ENCODE measurements at places on chromosomes 16 and 17. TPM values are rescaled to one million over a fixed set of nuclear protein-coding genes. Genes with fewer than 3 reads are reported as not detected.
A peak's percentile ranks its signal among the peaks of the same experiment; 100 is the strongest.

The PRKCB gene
- 69.0 TPM for total RNA-seq

GRCh38 chr16:57761301-57761700 lies 25.7 kb downstream of the KATNB1 start:
- DNase-seq: no peak

- DNase-seq: peak; percentile 56
These were observed 9.4 kb downstream of the SNX20 start for GRCh38 chr16:50671644-50672260.

DNA sequence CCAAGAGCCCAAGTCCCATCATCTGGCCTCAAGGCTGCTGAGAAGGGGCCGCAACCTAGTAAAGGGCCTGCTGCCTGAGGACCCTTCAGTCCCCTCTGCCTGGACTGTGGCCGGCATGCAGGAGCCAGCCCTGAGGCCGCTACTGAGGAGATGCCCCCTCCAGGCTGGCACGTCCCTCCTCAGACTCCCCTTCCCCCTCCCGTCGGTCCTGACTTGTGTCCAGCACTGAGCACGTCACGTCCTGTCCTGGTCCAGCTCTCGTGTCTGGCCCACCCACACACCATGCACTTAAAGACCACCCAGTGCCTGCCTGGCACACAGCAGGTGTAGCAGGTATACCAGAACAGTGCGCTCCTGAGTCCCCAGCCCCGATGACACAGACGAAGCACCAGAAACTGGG lies 9.6 kb downstream of the MTHFSD start:
- no peak for DNase-seq

GRCh38 chr16:67163999-67164558 lies 466 bp upstream of the HSF4 start:
- no peak for DNase-seq

The COX6A2 gene
- total RNA-seq: not detected

The GDPD3 gene
- total RNA-seq: 6.4 TPM

DNA sequence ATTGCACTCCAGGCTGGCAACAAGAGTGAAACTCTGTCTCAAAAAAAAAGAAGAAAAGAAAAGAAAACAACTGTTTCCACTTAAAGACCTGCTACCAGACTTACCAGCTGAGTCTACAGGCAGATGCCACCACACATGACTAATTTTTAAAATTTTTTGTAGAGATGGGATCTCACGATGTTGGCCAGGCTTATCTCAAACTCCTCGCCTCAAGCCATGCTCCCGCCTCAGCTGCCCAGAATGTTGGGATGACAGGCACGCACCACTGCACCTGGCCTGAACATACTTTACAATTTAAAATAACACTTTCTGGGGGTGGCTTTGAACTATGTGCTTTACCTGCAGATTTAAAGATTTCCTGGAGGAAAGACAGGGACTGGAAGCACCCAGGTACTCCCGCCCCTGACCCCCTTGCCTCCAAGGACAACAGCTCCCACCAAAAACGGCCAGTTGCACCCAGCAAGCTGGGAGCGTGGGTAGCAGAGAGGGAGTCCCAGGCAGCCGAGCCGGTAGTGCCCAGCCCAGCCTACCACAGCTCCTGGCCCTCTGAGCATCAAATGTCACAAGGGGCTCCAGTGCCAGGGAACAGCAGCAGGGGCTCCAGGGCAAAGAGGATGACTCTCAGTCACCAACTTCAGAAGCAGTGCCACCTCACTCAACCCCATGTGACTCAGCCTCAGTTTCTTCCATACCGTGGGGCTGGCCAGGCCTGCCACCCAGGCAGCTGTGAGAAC lies 262.9 kb downstream of the PARN start:
- DNase-seq: no peak

DNA sequence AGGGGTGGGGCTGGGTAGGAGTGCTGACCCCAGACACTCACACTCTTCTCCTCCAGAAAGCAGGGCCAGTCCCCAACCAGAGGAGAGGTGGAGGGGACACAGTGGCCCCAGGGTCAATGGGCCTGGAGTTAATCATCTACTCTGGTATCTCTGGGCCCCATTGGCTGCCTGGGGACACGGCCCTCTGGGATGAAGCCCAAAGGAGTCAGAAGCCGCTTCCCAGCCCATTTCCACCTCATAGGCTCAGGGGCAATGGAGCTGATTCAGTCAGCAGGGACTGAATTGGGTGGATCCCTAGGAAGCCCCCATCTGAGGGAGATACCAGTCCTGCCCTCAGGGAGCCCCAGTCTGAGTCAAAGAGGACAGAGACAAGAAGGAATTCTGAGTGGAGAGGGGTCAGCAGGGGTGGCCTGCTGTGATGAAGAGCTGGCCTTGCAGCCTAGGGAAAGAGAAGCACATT lies 2.9 kb upstream of the NAGS start:
- no peak for DNase-seq

- no peak for DNase-seq
These were observed 15.6 kb upstream of the TRIM25 start for GRCh38 chr17:56929362-56929969.

The KRTAP4-5 gene
- not detected for total RNA-seq

The CCDC200 gene
- not detected for total RNA-seq

The SHCBP1 gene
- 45.6 TPM for total RNA-seq

The KARS1 gene
- 269 TPM for total RNA-seq

- no peak for DNase-seq
These were observed 33.9 kb upstream of the MLKL start for GRCh38 chr16:74734361-74735161.

The P2RX1 gene
- 4.0 TPM for total RNA-seq

- no peak for DNase-seq
These were observed 152.1 kb downstream of the PHKB start for GRCh38 chr16:47613251-47613650.

The SULT1A2 gene
- total RNA-seq: 0.32 TPM

The SMIM36 gene
- total RNA-seq: not detected

DNA sequence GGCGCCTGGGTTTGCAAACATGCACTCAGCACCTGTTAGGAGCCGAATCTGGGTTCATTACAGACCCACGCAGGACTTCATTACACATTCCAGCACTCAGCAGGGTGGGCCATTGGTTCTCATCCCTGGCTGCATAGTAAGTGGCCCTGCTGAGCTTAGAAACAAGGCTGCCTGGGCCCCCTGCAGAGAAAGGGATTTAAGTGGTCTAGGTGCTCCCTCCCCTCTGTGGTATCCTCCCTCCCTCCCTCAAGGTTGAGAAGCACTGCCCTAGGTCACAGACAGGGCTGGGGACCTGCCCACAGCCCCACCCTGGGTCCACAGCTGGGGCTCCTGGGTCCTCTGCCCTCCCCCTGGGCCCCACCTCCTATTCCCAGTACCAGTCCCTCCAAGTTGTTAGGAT lies 28.3 kb downstream of the WNT3 start:
- no peak for DNase-seq

- DNase-seq: no peak
These were observed 3.0 kb downstream of the CDH1 start for GRCh38 chr16:68739964-68740627.

GRCh38 chr17:79024901-79025737 lies 1.1 kb downstream of the C1QTNF1 start:
- no peak for DNase-seq

DNA sequence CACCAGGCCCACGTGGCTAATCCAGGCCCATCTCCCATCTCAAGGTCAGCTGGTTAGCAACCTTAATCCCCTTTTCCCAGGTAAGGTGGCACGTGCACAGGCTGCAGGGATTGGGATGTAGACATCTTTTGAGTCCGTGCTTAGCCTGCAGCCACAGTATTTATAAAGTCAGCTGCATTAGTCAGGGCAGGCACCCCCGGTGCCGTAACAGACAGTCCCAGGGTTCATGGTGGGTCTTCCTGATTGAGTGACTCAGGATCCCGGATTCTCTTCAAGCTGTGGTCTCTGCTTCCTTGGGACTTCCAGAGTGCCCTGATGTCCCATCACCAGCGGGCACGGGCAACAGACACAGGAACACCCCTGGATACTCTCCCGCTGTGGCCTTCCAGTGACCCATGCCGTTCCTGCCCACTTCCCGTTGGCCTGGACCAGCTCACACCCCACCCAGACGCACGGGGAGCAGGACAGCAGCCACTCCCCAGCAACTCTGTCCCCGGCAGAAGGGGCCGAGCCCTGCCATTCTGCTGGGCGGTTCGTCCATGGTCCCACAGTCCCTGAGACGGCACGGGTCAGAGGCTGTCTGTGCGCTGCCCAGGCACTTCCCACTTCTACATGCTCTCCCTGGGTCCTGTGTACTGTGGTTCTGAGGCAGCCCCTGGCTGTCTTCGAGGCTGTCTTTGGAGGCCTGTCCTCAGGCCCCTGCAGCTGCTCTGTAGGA lies 248.6 kb upstream of the GSE1 start:
- no peak for DNase-seq

GRCh38 chr16:14444979-14445810 lies 184.9 kb downstream of the PARN start:
- DNase-seq: no peak

DNA sequence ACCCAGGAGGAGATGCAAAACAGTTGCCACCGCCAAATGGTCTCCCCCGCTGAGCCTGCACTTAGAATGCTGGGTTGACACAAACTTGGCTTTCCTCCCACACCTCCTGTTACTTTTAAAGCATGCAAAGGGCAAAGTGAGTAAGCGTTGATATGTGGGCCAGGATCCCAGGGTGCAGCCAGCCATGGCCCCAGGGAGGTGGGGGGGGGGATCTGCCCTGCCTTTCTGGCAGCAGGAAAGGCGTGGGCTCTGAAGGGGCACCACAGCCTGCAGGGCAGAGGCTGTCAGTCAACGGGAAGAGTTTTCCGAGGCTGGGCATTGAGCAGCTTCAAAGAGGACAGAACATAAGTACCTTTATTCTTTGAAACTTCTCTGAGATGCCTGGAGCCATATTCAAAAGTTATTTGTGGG lies 142.3 kb downstream of the ABCC12 start:
- no peak for DNase-seq

GRCh38 chr16:29649588-29650494 lies 13.2 kb upstream of the SPN start:
- no peak for DNase-seq

The LRRC37B gene
- 40.9 TPM for total RNA-seq

- DNase-seq: no peak
These were observed 109.8 kb downstream of the ZFHX3 start for GRCh38 chr16:72937916-72938794.

DNA sequence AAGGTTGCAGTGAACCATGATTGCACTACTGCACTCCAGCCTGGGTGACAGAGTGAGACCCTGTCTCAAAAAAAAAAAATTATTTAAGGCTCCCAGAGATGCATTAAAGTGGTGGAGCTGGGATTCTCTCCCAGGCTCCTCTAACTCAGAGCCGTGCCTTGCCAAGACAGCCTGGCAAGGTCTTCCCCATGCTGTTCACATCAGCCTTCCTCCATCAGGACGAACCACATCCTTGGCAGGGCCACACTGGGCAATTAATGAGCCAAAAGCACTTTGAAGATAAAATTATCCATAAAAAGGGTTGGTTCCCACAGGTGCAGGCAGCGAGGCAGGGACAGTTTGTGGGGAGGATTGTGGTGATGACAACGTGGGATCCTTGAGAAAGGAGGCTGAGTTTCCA lies 19.8 kb upstream of the BBS2 start:
- no peak for DNase-seq

GRCh38 chr17:27879987-27880608 lies 13.1 kb downstream of the LYRM9 start:
- peak; percentile 58 for DNase-seq

The KRTAP9-8 gene
- not detected for total RNA-seq

The VAT1L gene
- not detected for total RNA-seq

DNA sequence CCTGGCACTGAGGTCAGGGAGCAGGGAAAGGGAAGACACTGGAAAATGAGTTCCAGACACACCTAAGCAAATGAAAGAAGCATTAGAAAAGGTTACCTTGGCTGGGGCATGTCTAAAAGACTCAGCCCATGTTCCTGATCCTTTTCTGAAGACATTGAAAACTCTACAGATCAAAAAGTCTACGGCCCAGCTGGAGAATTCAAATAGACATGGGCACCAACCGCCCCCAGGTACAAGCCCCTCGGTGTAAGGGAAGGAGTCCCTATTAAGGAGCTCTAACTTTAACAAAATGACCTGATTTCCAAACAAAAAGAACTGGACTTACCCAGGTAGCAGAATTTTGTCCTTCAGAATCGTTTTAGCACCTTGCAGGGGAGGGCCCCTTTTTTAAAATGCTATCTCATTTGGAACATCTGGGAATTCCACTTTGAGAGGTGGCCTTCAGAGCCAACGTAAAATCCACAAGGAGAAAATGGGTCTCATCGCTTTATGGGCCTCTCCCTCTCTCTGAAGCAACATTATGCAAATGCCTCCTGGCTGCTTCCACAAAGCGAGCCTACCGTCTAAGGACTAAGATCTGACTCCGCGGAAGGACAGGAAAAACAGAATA lies 43.6 kb upstream of the RBFOX3 start:
- no peak for DNase-seq

- DNase-seq: no peak
These were observed 15.6 kb downstream of the ZNF469 start for GRCh38 chr16:88398170-88398873.

The HLF gene
- total RNA-seq: 4.5 TPM

DNA sequence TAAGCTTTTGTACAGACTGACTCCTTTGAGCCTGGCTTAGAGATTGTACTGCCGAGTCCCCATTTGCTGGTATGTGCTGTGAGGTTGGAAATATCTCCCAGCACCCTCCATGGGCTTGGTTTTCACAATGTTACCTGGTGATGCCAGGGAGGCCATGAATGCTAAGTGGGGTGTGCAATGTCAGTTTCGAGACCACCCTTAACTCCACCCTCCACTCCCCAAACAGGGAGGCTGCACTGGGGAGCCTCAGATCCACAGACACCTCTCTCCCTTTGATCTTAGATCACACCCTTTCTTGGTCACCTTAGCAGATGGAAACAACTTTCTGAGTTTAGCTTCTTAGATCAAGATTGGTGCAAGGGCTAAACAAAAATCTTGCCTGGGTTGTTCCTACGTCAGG lies 28.6 kb upstream of the PIK3R6 start:
- DNase-seq: no peak

GRCh38 chr17:13475574-13476223 lies 126.0 kb downstream of the HS3ST3A1 start:
- DNase-seq: no peak

The OR1F1 gene
- total RNA-seq: not detected

DNA sequence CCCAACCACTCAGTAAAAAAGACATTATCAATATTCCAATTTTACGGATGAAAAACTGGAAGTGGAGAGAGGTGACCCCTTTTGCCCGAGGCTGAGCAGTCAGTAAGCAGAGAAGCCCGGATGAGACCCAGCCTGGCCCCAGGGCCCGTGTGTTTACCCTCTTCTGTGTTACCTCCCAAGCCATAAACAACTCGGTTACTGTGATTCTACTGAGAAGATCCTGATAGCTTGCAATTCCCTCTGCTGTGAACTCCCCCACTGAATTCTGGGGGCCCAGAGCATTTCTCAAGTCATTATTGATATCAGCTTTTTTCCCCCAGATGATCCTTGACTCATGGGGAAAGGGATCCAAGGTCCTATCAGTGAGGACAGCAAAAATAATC lies 482.6 kb upstream of the ERCC4 start:
- DNase-seq: no peak

GRCh38 chr16:79362300-79362970 lies 238.1 kb downstream of the MAF start:
- no peak for DNase-seq

The IQCK gene
- 1.0 TPM for total RNA-seq

GRCh38 chr16:66274335-66275110 lies 92.0 kb upstream of the CDH5 start:
- no peak for DNase-seq

- DNase-seq: no peak
These were observed 29.4 kb upstream of the MTSS2 start for GRCh38 chr16:70715055-70715858.

- no peak for DNase-seq
These were observed 1.3 kb downstream of the SRL start for GRCh38 chr16:4240624-4241023.

- no peak for DNase-seq
These were observed 10.9 kb upstream of the MILR1 start for GRCh38 chr17:64437944-64438525.

The TMEM204 gene
- 17.2 TPM for total RNA-seq

All from activated T-helper 2 cell treated with anti-CD3 and anti-CD28 coated beads, Interferon-gamma antibody, Interleukin-2, Interleukin-4, amounts not matched to agents 10 μg/mL and 5 μg/mL and 100 μg/mL, durations not matched to agents 14 hours and 24 hours and 36 hours (primary cell).